ENCODE measurements at places on chromosomes 3 and 15.

GRCh38 chr3:42996633-42997075 lies 17.5 kb downstream of the GASK1A start:
- no peak for DNase-seq

GRCh38 chr3:64616953-64617352 lies 70.8 kb downstream of the ADAMTS9 start:
- DNase-seq = no peak

GRCh38 chr3:125585595-125586223 lies 9.6 kb downstream of the OSBPL11 start:
- DNase-seq = peak; percentile 73

DNA sequence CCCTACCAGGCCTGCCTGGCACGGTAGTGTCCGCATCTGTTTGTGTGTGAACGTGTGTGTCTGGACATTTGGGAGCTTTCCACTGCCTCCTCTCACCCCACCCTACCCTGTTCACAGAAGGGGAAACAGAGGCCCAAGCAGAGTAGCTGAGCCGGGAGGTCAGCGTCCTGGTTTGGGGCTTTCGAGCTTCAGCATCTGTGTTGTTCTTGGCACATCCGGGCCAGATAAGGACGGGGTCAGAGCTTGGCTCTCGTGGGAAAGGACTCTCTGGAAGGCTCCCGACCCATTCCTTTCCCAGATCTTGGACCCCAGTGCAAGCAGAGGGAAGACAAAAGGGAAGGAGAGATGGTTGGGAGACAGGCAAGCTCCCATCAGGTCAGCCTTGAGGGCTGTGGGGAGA lies 6.3 kb upstream of the PTH1R start:
- DNase-seq = no peak
